ENCODE measurements at places on chromosomes 7 and 10.

DNA sequence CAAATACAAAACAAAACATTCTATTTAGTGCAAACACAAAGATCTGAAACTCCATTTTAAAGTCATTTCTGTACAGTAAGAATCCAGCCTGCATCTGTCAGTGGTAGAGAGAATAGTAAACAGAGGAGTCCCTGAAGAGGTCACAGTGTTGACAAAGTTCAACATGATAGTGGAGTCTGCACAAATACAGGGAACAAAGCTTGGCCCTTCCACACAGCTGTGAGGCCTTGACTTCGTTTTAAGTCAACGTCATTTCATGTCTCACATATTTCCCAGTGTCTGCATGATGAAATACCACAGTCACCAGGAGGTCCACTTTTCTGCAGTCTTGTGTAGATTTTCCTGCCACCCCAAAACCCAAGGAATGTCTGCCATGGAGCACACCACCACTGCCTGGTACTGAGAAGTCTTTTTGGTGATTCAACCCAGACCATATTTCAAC is 33.0 kb downstream of the CYP26A1 start:
- DNase-seq: no peak

GRCh38 chr10:71584461-71584860 is 135.1 kb downstream of the C10orf105 start:
- no peak for DNase-seq

DNA sequence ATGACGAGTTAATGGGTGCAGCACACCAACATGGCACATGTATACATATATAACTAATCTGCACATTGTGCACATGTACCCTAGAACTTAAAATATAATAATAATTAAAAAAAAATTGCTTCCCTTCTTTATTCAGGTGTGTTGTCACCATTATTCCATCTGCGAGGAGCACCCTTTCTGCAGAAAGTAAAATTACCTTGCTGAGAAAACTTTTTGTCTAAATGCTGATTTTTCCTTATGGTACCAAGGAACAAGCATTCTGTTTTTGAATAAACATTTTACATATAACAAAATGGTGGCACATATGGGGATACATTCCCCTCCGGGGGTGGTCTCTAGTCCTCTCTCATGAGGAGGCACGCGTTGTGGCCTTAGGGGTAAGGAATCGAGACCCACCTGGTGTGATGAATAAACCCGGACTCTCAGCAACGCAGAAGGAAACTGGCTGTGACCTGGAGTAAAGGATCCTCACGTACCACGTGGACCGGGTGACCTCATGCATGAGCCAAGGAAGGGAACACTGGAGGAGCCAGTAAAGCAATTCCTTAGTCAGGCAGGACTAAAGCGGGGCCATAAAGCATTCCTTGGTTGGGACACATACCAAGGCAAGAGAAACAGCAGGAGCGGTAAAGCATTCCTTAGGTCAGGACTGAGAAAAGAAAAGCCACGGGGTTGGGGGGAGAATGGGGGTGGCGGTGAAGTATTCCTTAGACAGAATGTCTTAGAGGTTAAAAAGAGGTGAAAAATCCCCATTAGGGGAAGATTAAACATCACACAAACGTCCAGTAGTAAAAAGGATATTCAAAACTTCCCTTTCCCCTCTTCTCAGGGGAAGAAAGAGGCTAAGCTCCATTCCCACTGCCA is 20.8 kb upstream of the OPTN start:
- DNase-seq: no peak

GRCh38 chr10:12538491-12538995 is 189.2 kb downstream of the CAMK1D start:
- DNase-seq: no peak

GRCh38 chr7:131057794-131058070 is 269.9 kb upstream of the MKLN1 start:
- DNase-seq: no peak

- no peak for DNase-seq
Measured at GRCh38 chr7:64101126-64101942, 56.1 kb downstream of the ZNF727 start.

DNA sequence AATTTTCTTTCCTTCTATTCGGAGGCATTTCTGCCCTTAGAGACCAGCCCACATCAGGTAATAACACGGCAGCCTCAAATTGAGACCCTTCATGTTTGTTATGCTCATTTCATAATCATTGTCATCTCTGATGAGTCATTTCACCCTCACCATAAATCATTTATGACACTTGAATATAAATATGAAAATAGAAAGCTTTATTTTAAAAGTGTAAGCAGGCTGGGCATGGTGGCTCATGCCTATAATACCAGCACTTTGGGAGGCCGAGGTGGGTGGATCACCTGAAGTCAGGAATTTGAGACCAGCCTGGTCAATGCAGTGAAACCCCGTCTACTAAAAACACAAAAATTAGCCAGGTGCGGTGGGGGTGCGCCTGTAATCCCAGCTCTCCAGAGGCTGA is 57.4 kb upstream of the EGFR start:
- no peak for DNase-seq

GRCh38 chr10:117175215-117175900 is 21.9 kb upstream of the KCNK18 start:
- no peak for DNase-seq

GRCh38 chr7:101097561-101097960 is 12.3 kb downstream of the TRIM56 start:
- DNase-seq: no peak

DNA sequence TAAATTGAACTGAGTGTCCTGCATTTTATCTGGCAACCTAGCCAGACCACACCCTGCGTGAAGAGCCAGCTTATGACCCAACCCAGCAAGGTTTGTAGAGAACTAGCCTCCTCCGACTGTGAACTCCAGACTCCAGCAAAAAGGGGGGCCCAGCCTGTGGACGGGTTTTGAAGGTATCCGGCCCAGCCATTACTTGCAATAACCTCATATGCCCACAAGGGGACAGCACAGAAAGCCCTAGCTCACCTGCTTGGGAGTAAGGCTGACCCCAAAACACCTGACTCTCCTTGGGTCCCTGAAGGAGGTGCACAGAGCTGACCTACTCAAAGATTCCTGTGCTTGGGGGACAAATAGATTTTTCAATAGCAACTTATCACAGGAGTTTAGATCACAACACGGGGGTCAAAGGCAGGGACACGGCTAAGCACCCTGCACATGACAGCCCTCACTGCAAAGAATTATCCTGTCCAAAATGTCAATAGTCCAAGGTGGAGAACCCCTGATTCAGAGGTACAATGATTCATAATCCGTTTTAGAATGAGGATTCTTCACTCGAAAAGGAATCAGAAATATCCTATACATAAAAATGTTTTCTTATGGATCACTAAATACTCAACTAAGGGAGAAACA is 4.6 kb downstream of the TRPV6 start:
- peak; percentile 12 for DNase-seq

DNA sequence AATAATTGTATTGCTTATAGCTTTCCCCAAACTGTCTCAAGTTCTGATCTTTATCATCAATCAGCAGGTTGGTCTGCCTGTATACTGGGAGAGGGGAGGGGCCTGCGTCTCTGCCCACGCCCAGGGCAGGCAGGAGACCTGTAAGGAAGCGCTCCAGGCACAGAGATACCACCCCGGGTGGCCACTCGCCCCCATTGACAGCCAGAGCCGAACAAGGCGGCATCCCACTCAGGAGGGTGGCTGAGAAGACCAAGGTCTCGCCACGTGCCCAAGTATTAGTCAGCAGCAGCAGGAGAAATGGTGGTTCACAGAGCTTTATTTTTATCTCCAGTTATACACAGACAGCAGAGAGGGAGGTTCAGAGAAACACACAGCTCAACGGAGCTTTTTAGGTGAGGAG is 7.2 kb downstream of the STK32C start:
- no peak for DNase-seq

GRCh38 chr7:20223356-20223755 is 6.2 kb upstream of the MACC1 start:
- DNase-seq: no peak

DNA sequence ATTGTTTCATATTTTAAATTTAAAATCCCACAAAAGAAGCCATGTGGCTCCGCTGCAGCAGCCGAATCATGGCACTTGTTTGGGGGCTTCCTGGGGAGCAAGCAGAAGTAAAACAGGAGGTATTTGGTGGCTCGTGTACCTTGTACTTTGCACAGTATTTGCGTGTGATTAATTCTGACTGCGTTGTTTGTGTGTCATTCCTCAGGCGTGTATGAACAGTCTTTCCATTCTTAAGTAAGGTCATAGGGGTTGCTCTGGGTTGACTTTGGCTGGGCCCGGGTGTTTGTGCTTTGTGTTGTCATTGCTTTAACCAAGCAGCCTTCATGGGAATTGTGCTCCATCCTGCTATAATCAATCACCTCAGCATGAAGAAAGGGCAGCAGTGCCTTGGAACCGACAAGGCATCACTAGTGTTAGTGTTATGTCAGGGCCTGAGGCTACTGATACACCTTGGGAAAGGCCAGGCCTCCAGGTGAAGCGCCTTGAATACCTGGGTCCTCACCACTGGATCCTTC is 182.4 kb downstream of the ARHGAP21 start:
- DNase-seq: no peak

- DNase-seq: no peak
Measured at GRCh38 chr7:93866886-93867285, 23.7 kb downstream of the TFPI2 start.

DNA sequence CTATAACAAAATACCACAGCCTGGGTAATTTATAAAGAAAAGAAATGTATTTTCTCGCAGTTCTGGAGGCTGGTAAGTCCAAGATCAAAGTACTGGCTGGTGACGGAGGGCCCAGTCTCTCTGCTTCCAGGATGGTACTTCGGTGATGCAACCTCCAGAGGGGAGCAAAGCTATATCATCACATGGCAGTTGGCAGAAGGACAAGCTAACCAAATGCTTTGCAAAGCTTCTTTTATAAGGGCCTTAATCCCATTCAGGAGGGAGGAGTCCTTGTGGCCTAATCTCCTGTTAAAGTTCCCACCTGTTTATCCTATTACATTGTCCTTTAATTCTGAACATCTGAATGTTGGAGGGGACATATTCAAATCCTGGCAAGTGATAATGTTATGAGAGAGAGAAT is 134.1 kb upstream of the SP4 start:
- DNase-seq: no peak

DNA sequence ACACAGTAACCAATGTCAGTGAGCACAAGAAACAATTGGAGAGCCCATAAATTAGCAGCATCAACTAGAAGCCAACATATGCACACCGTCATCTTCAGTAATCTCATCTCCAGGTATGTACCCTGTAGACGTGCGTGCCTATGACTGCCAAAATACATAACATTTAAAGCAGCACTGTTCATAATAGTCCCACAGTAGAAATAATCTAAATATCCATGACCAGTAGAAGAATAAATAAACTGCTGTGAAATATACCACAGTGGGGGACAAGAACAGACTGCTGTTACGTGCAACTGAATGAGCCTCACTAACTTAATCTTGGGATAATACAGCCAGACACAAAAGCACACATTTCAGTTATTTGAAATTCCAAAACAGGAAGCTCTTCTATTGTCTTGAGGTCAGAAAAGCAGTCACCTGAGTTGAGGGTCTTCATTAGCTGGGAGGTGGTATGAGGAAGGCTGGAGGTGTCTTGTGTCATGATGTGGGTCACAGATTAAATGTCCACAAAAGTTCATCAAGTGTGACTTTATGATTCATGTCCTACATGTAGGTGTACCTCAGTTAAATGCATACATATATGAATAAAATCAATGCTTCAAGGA is 454.2 kb upstream of the AKR1E2 start:
- DNase-seq: no peak

DNA sequence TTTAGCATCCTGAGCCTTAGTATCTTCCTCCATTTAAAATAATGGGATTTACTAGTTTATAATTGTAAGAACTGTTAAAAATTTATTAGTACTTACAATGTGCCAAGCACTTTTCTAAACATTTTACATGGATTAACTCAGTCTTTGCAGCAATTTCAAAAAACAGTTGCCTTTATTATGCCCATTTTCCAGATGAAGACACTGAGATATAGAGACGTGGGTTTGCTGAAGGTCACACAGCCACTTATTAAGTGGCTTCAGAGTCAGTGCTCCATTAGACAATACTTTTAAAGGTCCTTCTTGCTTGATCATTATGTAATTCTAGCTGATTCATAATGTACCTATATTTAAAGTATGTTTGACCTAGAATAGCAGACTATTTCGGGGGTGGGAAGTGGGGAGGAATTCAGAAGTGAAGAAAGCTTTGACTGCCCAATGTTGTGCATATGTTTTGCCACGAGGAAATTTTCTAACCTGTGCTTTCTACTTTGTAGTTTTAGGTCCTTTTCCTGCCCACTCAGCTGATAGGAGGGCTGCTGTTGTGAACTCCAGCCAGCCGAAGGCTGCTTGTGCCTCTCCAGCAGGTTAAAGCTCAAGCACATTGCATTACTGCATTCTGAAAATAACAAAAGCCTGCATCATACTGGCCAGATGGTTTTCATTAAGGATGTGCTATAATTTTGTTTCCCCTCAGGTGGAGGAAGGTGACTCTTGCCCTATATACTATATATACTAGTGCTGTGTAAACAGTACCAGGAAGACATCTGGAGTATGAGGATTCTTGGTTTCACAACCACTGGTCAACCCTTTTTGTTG is 4.3 kb downstream of the PLEKHA8 start:
- no peak for DNase-seq

GRCh38 chr7:24440892-24441291 is 132.4 kb upstream of the PALS2 start:
- no peak for DNase-seq

DNA sequence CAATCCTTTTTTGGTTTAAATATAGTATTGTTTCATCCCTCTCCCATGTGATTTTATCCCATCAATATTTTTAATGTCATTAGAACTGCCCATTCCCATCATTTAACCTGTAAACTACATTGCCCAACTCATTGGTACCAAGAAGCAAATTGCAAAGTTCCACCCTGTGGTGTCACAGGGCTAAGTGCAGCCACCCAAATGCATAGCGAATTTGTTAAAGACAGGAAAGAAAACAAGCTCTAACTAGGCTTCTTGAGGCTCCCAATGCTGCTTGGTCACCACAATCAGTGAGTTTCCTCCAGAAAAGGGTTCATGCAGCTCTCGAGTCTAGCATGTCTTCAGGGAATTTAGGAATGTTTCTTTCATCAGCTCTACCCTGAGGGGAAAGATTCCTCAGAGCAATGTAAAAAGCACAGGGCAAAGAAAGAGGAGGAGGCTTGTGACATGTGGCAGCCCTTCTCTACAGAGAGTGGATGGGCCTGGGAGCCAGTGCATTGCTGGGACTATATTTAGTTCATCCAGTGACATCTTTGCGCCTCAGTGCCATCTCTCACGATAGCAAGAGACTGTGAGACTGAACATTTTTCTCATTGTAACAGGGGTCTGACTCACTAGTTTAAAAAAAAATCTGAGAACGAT is 58.1 kb downstream of the CAV1 start:
- no peak for DNase-seq

DNA sequence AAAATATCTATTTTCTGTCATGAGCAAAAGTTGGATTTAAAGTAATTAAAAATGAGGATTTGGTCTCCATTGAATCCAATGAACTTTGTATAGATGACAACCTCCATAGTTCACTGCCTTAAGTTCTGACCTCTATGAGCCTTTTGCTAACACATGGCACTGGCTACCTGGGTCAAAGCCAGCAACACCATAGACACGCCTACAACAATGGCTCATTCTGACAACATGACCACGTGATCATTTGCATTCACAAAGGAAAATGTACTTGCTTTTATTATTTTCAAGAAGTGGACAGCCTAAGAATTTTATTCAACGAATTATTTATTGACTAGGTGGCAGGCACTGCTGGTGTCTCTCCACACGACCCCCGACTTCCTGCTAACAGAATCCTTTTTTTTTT is 90.6 kb downstream of the CARD11 start:
- DNase-seq: no peak

- no peak for DNase-seq
Measured at GRCh38 chr7:142436601-142437000, 178.7 kb upstream of the PRSS58 start.

- no peak for DNase-seq
Measured at GRCh38 chr10:49257626-49258349, 41.2 kb upstream of the C10orf71 start.

GRCh38 chr10:97915346-97916131 is 65.9 kb downstream of the GOLGA7B start:
- no peak for DNase-seq
